ENCODE measurements at places on chromosomes 2 and 18.

DNA sequence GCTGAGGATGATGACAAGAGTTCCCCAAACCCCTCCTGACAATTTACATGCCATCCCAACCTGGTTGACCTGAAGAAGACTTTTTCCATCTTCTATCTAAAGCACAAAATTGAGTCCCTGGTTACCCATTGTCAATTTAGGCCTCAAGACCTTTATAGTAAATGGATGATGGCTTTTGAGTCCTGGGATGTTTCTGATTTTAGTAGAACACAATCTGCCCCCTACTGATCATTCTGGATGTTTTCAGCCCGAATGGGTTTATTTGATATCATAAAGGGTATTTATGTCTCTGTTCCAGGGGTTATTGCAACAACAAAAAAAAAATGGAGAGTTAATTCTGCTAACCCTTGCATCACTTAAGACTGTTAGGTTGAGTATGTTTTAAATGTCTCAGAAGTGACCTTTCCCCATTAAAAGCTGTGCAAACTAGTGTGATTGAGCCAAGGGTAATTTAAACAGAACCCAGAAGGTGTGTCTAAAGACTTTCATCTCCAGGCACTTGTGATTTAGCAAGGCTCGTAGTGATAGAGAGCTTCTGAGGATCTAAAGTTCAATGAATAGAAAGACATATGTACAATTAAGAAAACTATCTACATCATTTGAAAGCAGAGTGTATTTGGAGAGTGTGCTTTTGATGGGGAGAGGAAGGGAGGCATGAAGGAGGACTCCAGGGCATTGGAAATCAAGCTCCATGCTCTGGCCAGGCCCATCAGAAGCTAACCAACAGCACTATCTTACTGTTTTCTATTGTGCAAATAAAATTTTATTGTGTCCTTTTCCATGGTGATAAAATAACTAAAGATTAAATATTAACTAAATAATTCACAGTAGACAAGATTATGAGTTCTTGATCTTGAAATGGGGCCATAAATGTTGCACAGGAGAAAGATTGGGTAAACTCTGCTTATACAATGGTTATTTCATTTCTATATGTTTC lies 96.6 kb upstream of the NOSTRIN start:
- DNase-seq = no peak

- DNase-seq = no peak
These were observed 5.4 kb upstream of the IL1R1 start for GRCh38 chr2:102137138-102137537.

GRCh38 chr18:48859311-48860268 lies 91.2 kb downstream of the SMAD7 start:
- no peak for DNase-seq

DNA sequence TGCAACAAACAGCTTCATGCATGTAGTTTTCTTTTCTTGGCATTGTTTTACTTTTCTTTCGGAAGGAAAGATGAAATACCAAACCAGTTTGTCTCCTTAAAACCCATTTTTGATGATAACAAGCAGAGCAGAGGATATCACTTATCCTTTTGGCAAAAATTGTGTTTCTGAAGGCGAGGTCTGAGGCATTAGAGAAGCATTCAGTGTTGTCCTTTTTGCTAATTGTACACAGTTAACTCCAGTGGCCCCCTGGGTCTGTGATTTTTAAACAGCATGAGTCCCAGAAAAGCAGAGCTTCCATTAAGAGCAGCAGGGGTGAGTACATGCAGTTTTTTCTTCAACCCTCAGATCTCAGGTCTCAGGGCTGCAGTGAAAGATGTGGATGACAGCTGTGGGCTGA lies 41.3 kb downstream of the TTC39C start:
- DNase-seq = no peak

- DNase-seq = no peak
These were observed 101.2 kb upstream of the FSHR start for GRCh38 chr2:49255409-49255971.

DNA sequence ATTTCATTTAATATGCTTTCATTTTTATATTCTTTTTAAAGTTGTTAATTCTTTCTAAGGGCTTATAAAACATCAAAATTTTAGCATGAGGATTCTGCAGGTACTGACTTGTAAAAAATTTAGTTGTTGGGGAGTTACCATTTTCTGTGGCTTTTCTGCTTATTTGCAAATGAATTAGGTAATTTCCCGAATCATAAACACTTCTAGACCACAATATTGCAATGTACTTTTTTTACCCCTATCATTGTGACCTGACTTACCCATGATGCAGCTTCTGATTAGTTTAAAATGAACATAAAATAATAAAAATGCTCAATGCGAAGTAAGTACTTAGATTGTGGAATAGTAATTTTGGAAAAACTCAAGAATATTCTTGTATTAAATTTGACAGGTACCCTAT lies 11.4 kb downstream of the ARL6IP6 start:
- DNase-seq = no peak

GRCh38 chr2:199646439-199646838 lies 188.7 kb upstream of the SATB2 start:
- no peak for DNase-seq

GRCh38 chr2:173828189-173829142 lies 136.7 kb downstream of the SP3 start:
- DNase-seq = no peak

DNA sequence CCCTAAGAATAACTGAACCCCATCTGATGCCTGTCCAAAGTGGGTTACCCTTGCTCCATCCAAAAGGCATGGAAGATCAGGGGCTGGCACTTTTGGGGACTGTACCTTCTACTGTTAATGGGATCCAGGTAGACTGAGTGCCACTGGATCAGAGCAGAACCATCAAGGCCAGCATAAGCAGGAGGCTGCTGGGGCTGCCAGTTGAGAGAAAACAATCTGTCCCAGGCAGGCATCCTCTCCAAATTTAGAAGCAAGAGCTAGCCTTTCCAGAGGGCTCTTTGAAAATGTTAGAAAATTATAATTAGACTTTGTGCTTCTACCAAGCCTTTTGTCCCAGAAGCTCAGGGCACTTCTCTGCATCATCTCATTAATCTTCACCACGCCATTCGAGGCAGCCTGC lies 245.6 kb downstream of the CDH20 start:
- DNase-seq = no peak

- DNase-seq = no peak
These were observed 375.9 kb upstream of the ACVR2A start for GRCh38 chr2:147468963-147469362.

DNA sequence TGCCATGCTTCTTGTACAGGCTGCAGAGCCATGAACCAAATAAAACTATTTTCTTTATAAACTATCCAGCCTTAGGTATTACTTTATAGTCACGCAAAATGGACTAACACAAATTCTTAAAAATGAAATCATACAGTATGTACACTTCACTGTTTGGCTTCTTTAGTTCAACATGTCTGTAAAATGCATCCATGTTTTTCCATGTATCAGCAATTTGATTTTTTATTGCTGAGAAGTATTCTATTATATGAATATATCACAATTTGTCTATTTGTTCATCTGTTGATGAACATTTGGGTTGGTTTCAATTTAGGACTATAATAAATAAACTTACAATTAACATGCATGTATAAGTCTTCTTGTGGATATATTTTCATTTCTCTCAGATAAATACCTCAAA lies 182.1 kb downstream of the SCG2 start:
- no peak for DNase-seq

DNA sequence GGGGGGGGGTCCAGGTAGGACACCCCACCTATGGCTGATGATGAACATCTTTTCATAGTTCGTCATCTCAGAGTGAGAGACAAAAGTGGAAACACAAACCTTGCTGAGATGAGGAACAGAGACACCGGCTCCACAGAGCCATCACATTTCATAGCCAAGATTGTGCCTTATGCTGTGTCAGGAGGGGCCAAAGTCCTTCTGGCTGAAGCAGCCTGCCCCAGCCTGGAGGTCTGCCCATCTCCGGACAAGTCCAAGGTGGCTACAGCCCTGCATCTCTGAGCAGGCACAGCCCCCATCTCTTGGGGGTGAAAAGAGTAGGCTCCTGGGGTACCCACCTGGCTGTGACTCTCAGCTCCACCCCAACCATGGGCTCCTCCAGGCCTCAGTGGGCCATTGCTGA lies 70.3 kb downstream of the ZBTB7C start:
- DNase-seq = no peak

DNA sequence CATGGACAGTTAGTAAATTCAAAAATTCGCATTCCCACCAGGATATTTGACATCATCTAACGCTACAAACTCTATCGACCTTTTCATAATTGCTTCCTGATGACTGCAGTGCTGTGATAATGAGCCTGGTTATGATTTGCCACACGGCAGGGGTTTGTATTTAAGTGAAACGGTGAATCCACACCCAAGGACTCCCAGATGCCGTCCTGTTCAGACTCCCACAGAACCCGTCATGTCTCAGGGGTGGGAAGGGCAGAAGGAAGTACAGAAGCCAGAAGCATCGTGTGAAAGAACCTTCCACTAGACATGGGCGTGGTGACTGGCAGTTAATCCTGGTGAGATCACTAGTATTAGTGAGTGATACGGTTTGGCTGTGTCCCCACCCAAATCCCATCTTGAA lies 91.2 kb upstream of the TMEM18 start:
- DNase-seq = no peak

DNA sequence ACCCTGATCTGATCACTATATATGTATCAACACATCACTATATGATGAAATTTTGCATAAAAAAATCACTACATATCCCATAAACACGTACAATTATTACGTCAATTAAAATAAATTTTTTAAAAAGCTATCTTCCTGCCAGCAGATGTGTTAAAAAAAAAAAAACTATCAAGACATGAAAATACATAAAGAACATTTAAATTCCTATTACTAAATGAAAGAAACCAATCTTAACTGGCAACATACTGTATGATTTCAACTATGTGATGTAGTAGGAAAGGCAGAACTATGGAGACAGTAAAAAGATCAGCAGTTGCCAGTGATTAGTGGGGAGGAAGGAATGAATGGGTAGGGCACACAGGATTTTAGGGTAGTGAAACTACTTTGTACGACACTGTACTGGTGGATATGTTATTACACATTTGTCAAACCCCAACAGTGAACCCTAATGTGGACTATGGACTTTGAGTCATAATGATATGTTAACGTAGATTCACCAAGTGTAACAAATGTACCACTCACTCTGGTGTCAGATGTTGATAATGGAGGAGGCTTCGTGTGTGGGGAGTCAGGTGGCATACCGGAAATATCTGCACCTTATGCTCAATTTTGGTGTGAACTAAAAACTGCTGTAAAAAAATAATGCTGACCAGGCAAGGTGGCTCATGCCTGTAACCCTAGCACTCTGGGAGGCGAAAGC lies 27.4 kb downstream of the USP34 start:
- no peak for DNase-seq

- no peak for DNase-seq
These were observed 46.4 kb downstream of the MTA3 start for GRCh38 chr2:42614838-42615237.

GRCh38 chr2:126778561-126779501 lies 119.9 kb upstream of the TEX51 start:
- DNase-seq = no peak

DNA sequence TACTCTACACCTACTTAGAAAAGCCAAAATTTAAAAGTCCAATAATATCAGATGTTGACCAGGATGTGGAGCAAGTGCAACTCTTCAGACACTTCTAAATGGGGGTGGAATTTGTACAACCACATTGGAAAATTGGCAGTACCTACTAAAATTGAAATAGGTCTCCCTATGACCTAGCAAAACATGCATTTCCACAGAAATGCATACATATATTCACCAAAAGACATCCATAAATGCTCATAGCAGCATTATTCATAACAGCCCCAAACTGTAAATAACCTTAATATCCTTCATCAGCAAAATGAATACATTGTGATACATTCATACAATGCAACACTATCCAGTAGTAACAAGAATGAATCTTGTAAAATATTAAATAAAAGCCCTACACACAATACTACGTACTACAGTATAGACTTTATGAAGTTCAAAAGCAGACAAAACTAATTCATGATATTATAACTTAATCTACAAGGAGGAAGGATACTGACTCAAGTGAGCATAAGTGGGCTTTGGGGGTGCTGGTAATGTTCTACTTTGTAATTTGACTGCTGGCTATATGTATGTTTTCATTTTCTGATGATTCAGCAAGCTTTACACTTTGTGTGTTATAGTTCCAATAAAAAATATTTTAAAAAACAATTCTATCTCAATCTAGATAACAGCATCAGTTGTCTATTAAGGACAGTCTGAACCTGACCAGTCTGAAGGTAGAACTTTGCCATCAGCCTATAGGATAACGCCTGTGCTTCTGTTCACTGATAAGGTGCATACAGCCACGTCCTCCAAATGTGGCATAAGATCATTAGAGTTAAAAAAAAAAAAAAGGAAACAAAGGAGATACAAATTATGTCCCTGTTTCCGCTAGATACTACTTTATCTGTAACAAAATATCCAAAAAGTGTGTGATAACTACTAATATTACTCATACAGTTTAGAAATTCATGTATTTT lies 6.6 kb upstream of the TNFRSF11A start:
- DNase-seq = no peak

DNA sequence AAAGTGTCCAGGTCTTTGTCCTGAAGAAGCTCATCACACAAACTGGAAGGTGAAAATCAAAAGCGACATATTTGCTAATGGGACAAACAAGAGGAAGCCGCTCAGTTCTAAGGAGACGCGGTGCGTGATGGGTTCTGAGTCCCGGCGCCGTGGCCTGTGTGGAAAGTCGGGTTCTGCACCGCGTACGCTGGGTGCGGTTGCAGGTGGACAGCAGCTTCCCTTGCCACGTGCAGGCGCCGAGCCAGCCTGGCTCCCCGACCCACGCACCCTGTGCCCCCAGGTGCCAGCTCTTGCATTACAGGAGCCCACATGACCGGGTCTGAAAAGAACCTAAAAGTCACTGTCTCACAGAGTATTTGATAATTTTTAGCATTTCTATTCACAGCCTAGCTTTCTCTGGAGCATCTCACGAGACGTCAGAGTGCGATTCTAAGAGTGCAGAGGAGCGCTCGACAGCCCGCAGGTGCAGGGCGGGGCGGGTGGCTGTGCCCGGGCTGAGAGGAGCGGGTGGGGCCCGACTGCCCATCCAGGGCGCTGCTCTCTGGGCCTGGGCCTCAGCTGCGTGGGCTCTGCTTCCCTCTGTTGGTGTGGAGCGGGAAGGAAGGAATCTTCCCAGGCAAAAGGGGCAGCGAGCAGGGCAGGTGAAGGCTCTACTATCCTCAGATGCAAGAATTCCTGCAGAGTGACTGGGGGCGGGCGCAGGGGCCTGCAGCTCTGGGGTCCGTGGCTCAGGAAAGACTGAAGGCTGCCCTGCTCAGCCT lies 39.4 kb downstream of the MYT1L start:
- no peak for DNase-seq

DNA sequence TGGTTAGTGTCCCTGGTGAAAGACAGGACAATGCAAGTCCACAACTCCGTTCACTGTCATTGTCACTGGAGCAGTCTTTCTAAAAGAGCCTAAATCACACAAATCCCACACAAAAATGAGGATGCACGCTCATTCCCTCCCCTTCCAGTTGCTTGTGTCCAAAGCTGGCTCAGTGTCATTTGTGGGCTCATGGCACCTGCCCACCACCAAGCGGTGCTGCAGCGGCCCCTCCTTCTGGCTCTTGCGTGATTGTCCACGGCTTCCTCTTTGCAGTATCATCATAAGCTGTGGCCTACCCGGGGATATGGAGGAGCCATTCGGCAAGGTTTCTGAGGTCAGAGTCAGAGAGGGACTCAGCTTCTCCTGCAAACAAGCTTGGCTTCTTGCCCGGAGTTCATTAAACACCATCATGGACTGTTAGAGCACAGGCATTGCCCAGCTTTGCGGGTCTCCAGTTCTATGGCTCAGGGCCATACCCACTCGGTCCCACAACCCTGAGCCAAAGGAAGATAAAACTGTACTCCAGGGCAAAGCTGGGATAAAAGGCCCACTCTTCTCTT lies 179.4 kb upstream of the AGAP1 start:
- no peak for DNase-seq
